Pancreas (tissue), 10 donors: ENCODE measurements at places on chromosomes 4 and X. TPM values are rescaled to one million over a fixed set of nuclear protein-coding genes. Genes with fewer than 3 reads are reported as not detected.

DNA sequence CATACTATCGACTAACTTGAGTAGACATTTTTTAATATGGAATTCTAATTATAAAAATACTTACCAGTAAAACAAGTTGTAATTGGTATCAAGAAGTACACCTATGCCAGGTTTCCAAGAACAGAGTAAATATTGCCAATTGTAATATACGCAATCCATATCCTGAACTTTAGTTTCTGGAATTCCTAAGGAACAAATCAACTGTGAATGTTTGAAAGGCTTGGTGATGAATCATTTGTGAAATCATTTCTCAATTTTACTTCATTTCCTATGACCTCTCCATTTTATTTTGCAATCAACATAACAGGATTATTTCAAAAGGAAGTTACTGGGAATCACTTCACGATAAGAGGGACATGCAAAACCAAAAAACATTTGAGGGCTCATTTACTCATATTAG, 3.7 kb downstream of the IL13RA2 start:
- H3K4me1 ChIP-seq, result no peaks in the 10 kb centered on the region
- no peak for DNase-seq

- H3K36me3 ChIP-seq, result no peaks in the 10 kb centered on the region
- no peaks in the 10 kb centered on the region for H3K27me3 ChIP-seq
- no peak for DNase-seq
- no peaks in the 10 kb centered on the region for H3K4me1 ChIP-seq
- H3K27ac ChIP-seq, result no peak overlapping the region
- H3K4me3 ChIP-seq, result no peak overlapping the region
Observed at GRCh38 chrX:53584891-53585290, 101.6 kb downstream of the HUWE1 start.

- no peaks in the 10 kb centered on the region for H3K27me3 ChIP-seq
- H3K36me3 ChIP-seq, result no peaks in the 10 kb centered on the region
- no peak for DNase-seq
- no peaks in the 10 kb centered on the region for H3K4me1 ChIP-seq
Observed at GRCh38 chrX:3263681-3264126, 82.7 kb downstream of the MXRA5 start.

CLDN22 gene
- total RNA-seq, result not detected

AMOT gene
- total RNA-seq, result 6.0 TPM

DNA sequence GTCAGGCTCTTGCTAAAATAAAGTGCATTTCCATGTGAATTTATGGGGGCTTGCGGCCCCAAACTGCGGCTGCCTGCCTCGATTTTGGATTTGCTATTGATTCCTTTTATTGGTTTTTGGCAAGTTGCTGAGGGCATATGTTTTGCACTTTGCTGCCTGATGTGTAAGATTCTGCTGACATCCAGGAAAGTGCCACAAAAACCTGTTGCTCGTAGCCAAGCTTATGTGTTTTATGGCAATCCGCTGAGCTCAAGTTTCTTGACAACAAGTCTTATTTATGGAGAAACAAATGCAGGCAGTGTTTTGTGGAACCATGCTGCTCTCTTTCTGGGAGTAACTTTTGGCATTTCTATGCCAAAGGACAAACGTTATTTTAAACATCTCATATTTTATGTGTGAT, 97.3 kb upstream of the DDIT4L start:
- H3K4me1 ChIP-seq, result no peaks in the 10 kb centered on the region
- no peak for DNase-seq
- no peak overlapping the region for H3K4me3 ChIP-seq
- no peaks in the 10 kb centered on the region for H3K36me3 ChIP-seq
- H3K27me3 ChIP-seq, result no peaks in the 10 kb centered on the region
- no peak overlapping the region for H3K27ac ChIP-seq

DNA sequence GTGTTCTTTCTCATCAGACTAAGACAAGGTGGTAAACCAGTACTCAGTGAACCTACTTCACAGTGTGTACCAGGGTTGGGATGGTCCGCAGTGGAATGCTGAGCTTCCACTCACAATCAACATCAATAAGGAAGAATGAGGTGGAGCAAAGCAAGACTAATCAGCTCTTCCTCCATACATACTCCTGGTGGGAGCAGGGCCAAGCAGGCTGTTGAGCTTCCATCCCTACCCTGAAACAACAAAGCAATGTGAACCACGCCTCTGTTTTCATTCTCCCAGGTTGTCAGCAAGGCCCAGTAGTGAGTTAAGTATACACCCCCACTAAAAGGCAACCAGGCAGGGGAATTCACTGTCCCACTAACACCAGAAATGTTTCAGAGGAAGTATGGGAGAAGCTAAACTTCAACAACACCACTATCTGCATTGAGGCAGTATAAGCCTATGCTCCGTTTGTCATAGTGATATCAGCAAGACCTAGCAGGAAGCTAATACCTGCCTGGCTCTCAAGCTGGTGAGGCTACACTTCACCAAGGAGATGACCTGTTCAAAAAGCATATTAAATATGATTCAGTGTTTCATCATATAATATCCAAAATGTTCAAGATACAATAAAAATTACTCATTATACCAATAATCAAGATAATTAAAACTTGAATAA, 109.5 kb downstream of the DDX60 start:
- H3K27me3 ChIP-seq, result no peaks in the 10 kb centered on the region
- H3K27ac ChIP-seq, result no peak overlapping the region
- no peak overlapping the region for H3K4me3 ChIP-seq
- no peak for DNase-seq
- H3K36me3 ChIP-seq, result no peaks in the 10 kb centered on the region
- no peaks in the 10 kb centered on the region for H3K4me1 ChIP-seq

- H3K36me3 ChIP-seq, result no peaks in the 10 kb centered on the region
- no peaks in the 10 kb centered on the region for H3K4me1 ChIP-seq
- H3K4me3 ChIP-seq, result no peak overlapping the region
- H3K27me3 ChIP-seq, result no peaks in the 10 kb centered on the region
- H3K27ac ChIP-seq, result no peak overlapping the region
Observed at GRCh38 chr4:122584519-122584918, 36.3 kb downstream of the IL21 start.

- H3K4me1 ChIP-seq, result peaks cover 21% of the 10 kb centered on the region
- no peaks in the 10 kb centered on the region for H3K27me3 ChIP-seq
- no peak overlapping the region for H3K4me3 ChIP-seq
- DNase-seq, result no peak
- H3K27ac ChIP-seq, result no peak overlapping the region
Observed at GRCh38 chr4:73341454-73341853, 62.6 kb upstream of the ALB start.

- no peaks in the 10 kb centered on the region for H3K4me1 ChIP-seq
- no peaks in the 10 kb centered on the region for H3K27me3 ChIP-seq
- no peak overlapping the region for H3K27ac ChIP-seq
- no peak overlapping the region for H3K4me3 ChIP-seq
Observed at GRCh38 chr4:79917246-79917645, 155.8 kb downstream of the ANTXR2 start.

GYPA gene
- not detected for total RNA-seq

GRCh38 chr4:14621731-14622463, 380.4 kb upstream of the CPEB2 start:
- H3K27me3 ChIP-seq, result no peaks in the 10 kb centered on the region
- DNase-seq, result no peak
- no peaks in the 10 kb centered on the region for H3K4me1 ChIP-seq
- H3K27ac ChIP-seq, result no peak overlapping the region
- no peaks in the 10 kb centered on the region for H3K36me3 ChIP-seq

GRCh38 chrX:40176351-40177116, 78.8 kb upstream of the BCOR start:
- no peaks in the 10 kb centered on the region for H3K27me3 ChIP-seq
- H3K4me1 ChIP-seq, result peaks cover 5% of the 10 kb centered on the region
- H3K4me3 ChIP-seq, result peak overlapping the region; percentile 45
- H3K27ac ChIP-seq, result peak overlapping the region; percentile 94
- no peaks in the 10 kb centered on the region for H3K36me3 ChIP-seq
- peak; percentile 63 for DNase-seq

DNA sequence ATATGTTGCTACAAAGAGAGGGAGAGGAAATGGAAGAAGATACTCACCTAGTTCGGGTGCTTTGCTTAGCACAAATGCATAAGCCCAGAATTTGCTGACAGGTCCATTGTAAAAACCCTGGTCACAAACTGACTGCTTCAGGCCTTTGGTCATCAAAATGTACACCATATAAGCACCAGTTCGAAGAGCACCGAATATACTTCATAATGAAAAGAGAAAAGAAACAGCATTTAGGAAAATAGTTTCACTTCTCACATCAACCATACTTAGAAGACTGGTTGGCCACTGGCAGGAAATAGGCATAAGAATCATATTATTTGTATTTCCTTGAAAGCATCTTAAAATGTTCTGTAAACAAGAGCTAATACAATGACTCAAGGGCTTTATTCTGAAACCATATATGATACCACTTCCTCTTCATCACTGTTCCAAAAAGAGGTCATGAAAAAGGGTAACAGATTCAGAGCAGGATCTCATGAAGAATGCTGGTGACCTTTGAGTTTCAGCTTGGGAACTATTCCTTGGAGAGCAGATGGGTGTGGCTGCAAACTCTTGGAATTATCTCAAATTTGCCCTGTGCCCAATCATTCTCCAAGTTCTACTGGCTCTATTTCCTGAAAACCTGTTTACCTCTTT, 138.7 kb downstream of the ELOVL6 start:
- H3K27me3 ChIP-seq, result no peaks in the 10 kb centered on the region
- no peaks in the 10 kb centered on the region for H3K4me1 ChIP-seq
- no peaks in the 10 kb centered on the region for H3K36me3 ChIP-seq
- DNase-seq, result no peak
- H3K27ac ChIP-seq, result no peak overlapping the region

DNA sequence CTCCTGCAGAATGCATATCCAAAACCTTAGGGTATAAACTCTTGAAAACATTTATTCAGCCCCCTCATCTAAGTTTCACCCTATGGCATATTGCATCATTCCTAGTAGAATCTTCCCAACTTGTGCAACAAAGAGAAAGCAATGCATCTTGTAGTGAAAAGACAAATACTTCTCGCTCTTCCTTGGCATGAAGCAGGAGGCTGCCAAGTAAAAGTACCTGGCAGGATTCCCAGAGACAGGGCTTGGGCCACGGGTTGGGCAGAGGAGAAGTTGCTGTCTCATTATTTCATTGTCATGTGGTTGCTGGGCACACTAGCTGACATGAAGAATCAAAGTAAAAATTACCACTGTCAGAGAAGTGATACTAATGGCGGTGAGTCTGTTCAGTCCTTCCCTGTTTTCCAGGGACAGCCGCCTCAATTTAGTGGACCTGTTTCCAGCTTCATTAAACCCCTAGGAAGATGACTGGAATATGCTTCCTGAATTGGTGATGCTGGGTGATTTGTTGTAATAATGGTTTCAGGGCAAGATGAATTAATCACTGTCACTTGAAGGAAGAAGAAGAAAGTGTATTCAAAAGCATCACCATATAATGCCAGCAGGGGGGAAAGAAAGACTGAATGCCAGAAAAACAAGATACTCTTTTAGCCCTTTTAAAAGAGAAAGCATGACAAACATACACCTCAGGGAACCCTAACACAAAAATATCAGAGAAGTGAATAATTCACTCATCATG, 380.5 kb upstream of the IGFBP7 start:
- H3K36me3 ChIP-seq, result no peaks in the 10 kb centered on the region

DNA sequence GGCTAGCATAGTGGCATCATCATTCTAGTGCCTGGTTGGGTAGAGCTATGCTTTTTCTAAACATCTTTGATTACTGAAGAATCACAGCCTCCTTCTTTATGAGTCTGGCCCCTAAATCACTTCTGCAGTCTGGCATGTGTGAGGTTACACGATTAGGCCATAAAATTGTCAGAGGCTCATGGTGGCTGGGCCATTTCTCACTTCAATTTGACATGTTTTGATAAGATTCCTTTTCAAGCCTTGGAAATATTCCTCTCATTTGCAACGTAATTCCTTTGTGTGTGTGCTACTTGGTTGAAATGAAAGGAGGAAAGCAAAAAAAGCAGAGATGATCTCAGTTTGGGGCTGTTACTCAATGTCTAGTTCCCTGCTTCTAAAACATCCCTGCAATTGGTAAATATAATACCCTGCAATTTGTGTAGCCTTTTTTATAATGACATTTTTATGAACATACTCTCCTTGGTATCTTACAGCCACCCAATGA, 6.2 kb downstream of the CCKAR start:
- H3K4me1 ChIP-seq, result peaks cover 17% of the 10 kb centered on the region
- H3K27ac ChIP-seq, result no peak overlapping the region
- H3K27me3 ChIP-seq, result no peaks in the 10 kb centered on the region

GRCh38 chr4:122542411-122543236, 78.2 kb downstream of the IL21 start:
- DNase-seq, result no peak
- no peak overlapping the region for H3K4me3 ChIP-seq
- H3K36me3 ChIP-seq, result no peaks in the 10 kb centered on the region
- no peak overlapping the region for H3K27ac ChIP-seq

DNA sequence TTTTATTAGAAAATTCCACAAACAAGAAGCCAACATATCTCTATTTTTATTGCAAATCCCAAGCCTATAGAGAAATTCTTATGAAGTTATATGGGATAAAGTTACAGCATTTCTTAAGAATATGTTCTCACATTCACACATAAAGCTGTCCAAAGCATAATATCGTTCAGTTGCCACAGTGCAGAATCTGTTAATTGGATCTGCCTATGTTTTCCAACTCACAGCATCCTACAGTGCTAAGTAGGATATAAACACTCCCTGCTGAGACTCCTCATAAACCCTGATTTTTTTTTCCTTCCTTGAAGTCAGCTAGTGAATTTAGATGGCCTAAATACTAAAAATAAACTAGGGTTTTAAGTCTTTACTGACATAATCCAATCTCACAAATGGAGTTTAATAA, 307.9 kb downstream of the PDGFC start:
- no peaks in the 10 kb centered on the region for H3K27me3 ChIP-seq
- H3K4me3 ChIP-seq, result no peak overlapping the region
- H3K27ac ChIP-seq, result no peak overlapping the region
- DNase-seq, result no peak

DNA sequence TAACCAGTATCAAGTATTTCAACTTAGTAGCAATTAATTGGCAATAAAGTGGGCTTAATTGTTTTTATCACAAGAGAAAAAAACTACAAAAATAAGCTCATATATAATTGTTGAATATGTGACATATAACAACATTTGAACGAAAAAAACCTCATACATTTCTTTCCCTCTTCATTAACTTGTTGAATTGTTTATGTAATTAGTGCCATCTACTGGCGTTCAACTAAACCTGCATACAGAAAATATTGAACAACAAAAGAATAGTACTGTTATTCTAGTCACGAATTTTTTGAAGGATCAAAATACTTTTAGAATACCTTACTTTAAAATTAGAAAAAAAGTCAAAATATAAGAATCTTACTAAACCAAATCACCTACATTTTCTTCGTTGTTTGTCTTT, 586.5 kb upstream of the FTHL17 start:
- no peaks in the 10 kb centered on the region for H3K27me3 ChIP-seq
- no peaks in the 10 kb centered on the region for H3K36me3 ChIP-seq
- H3K4me3 ChIP-seq, result no peak overlapping the region
- H3K4me1 ChIP-seq, result no peaks in the 10 kb centered on the region
- no peak for DNase-seq

PWWP3B gene
- 5.2 TPM for total RNA-seq

GRCh38 chrX:69165087-69165651, at the start of gene PJA1:
PJA1 (minus strand) TSS chrX:69165453; CDS start chrX:69163073, 2,380 bp downstream.
- H3K27ac ChIP-seq, result no peak within 1 kb of the TSS
- H3K4me3 ChIP-seq, result peak within 1 kb of the TSS; percentile 57
- no peaks in the 10 kb centered on the region for H3K27me3 ChIP-seq
- H3K4me1 ChIP-seq, result no peaks in the 10 kb centered on the region
- DNase-seq, result peak; percentile 54
